Bronchus fibroblast of lung (primary cell): ENCODE measurements at places on chromosomes 7 and 10. TPM values are rescaled to one million over a fixed set of nuclear protein-coding genes. Genes with fewer than 3 reads are reported as not detected.

The AKR1D1 gene
- not detected in 2 replicates for total RNA-seq

The ASIC3 gene
- total RNA-seq: under 0.01 and 0.17 TPM in 2 replicates

The AKR1C4 gene
- not detected in 2 replicates for total RNA-seq

The IL2RA gene
- not detected in 2 replicates for total RNA-seq

The RTKN2 gene
- total RNA-seq: 0.89 and 2.0 TPM in 2 replicates

The SYT15 gene
- 0.59 TPM in 1 of 2 replicates, not detected in the other for total RNA-seq

The GTPBP10 gene
- 13.2 and 17.5 TPM in 2 replicates for total RNA-seq

The NUDT13 gene
- total RNA-seq: 0.84 and 2.1 TPM in 2 replicates

The SFTPA1 gene
- total RNA-seq: not detected in 2 replicates

The MBL2 gene
- total RNA-seq: not detected in 2 replicates

The KEL gene
- under 0.01 TPM in 1 of 2 replicates, not detected in the other for total RNA-seq

The MBLAC1 gene
- 3.0 and 3.9 TPM in 2 replicates for total RNA-seq

The MMP21 gene
- total RNA-seq: not detected in 2 replicates

The MRPS17 gene
- 8.9 and 9.6 TPM in 2 replicates for total RNA-seq

The VPS41 gene
- total RNA-seq: 12.6 and 16.8 TPM in 2 replicates

The TMEM196 gene
- total RNA-seq: under 0.01 TPM in 1 of 2 replicates, not detected in the other
